ENCODE measurements at places on chromosomes 1 and 21. TPM values are rescaled to one million over a fixed set of nuclear protein-coding genes. Genes with fewer than 3 reads are reported as not detected.
A peak's percentile ranks its signal among the peaks of the same experiment; 100 is the strongest.

DNA sequence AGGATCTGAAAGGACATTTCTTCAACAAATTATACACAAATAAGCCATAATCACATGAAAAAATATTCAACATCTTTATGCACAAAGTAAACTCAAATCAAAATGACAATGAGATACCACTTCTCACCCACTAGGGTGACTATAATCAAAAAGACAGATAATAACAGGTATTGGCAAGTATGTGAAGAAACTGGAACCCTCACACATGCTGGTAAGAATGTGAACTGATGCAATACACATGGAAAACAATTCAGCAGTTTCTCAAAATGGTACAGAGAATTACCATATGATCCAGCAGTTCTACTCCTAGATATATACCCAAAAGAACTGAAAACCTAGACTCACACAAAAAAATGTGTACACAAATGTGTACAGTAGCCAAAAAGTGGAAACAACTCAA is 62.5 kb downstream of the CHD5 start:
- no peaks in the 10 kb centered on the region for H3K4me1 ChIP-seq
- H3K27ac ChIP-seq = no peak overlapping the region
- no peaks in the 10 kb centered on the region for H3K36me3 ChIP-seq
- H3K27me3 ChIP-seq = no peaks in the 10 kb centered on the region
- DNase-seq = no peak

DNA sequence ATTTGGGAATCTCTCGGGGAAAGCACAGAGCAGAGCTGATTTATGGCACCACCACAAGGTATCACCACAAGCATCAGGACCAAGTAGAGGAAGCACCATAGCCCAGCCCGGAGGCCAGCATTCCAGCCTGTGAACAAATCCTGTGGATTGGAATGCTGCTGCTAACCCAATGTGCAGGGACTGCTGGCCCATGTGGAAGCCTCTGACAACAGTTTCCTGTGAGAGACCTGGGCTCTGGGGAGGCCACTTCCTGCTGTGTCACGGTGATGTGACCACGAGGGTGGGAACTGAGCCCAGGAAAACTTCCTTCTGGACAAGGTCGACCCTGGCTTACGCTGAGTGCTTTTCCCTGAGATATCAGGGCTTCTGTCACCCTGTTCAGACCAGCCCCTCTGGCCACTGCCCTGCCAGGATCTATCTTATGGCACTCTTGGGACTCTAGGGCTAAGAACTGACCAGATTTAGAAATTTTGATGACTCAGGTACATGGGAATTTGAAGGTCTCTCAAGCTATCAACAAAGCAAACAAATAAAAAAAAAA is 88.3 kb upstream of the NGF start:
- DNase-seq = peak; percentile 93
- H3K36me3 ChIP-seq = no peaks in the 10 kb centered on the region
- H3K4me1 ChIP-seq = no peaks in the 10 kb centered on the region

The CELF3 gene
- total RNA-seq = not detected

The FCRL5 gene
- not detected for total RNA-seq

The SAMD13 gene
- 1.1 TPM for total RNA-seq
